Endodermal cell (in vitro differentiated cells): ENCODE measurements at places on chromosomes 13 and 19. TPM values are rescaled to one million over a fixed set of nuclear protein-coding genes. Genes with fewer than 3 reads are reported as not detected.
A peak's percentile ranks its signal among the peaks of the same experiment; 100 is the strongest.

DNA sequence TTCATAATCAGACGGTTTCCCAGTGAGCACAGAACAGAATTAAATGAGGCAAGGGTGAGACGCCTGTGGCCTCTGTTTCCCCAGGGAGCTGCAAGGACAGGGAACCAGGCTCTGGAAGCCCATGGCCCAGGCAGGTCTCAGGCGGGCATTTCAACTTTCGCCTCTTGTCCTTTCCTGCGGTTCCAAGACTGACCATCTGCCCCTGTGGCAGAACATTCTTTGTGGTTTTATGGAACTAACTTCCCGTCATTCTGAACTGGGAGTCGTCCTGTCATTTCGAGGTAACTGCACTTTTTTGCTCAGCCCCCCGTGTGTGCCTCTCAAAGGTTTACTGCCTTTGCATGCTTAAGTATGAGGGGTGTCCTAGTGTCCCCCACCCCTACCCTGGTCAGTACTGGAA, 70.9 kb downstream of the KL start:
- no peak overlapping the region for H3K4me3 ChIP-seq
- no peak for DNase-seq
- no peaks in the 10 kb centered on the region for H3K4me1 ChIP-seq
- H3K36me3 ChIP-seq = no peaks in the 10 kb centered on the region
- H3K27ac ChIP-seq = no peak overlapping the region
- H3K27me3 ChIP-seq = no peaks in the 10 kb centered on the region

GRCh38 chr13:64278493-64278892, 2862.8 kb upstream of the PCDH20 start:
- no peaks in the 10 kb centered on the region for H3K36me3 ChIP-seq
- no peak overlapping the region for H3K4me3 ChIP-seq
- H3K27ac ChIP-seq = no peak overlapping the region
- no peak for DNase-seq
- H3K4me1 ChIP-seq = no peaks in the 10 kb centered on the region

- no peaks in the 10 kb centered on the region for H3K27me3 ChIP-seq
- H3K4me1 ChIP-seq = peaks cover 8% of the 10 kb centered on the region
- no peak overlapping the region for H3K4me3 ChIP-seq
Measured at GRCh38 chr13:20442375-20442774, 83.3 kb downstream of the CRYL1 start.

DNA sequence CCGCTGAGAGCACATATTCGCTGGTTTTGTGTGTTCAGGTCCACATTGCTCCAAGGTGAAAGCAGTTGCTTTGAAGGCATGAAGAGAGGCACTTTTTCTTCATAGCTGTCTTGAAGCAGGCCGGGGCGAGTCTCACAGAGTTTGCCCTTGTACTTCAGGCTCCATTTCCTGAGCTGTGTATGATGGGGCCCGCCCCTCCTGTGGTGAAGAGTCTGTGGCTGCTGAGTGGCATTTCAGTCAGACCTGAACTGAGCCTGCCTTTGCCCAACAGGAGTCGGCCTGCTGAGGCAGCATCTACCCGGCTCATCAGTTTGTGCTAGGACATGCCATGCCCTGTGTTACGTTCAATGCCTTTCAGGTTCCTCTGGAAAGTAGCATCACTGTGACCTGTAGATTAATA, 44.4 kb upstream of the C1QTNF9 start:
- H3K4me1 ChIP-seq = peaks cover 6% of the 10 kb centered on the region
- no peaks in the 10 kb centered on the region for H3K27me3 ChIP-seq
- no peak overlapping the region for H3K27ac ChIP-seq
- no peak for DNase-seq
- no peaks in the 10 kb centered on the region for H3K36me3 ChIP-seq
- no peak overlapping the region for H3K4me3 ChIP-seq

GRCh38 chr13:99691552-99691951, 190.3 kb downstream of the TM9SF2 start:
- no peak overlapping the region for H3K4me3 ChIP-seq
- H3K27me3 ChIP-seq = no peaks in the 10 kb centered on the region
- no peak for DNase-seq
- H3K4me1 ChIP-seq = peaks cover 27% of the 10 kb centered on the region
- H3K36me3 ChIP-seq = no peaks in the 10 kb centered on the region

DNA sequence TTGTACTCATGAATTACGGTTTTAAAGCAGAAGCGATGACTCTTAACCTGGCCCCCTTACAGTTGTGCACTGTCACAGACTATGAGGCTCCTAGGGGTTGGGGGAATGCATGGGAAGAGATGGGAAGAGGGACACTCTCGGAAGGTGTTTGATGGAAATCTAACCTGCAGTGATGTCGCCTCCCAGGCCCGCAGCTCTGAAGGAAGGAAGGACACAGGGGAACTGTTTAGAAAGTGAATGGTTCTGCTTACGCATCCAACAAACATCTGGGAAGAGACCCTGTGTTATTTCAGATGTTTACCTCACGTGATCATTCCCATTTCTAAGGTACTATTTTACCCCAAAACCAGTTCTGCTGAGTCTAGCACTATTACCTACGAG, 48.0 kb upstream of the SLC7A9 start:
- H3K4me3 ChIP-seq = no peak overlapping the region
- peaks cover 19% of the 10 kb centered on the region for H3K36me3 ChIP-seq
- no peak for DNase-seq
- H3K4me1 ChIP-seq = no peaks in the 10 kb centered on the region

- peaks cover 43% of the 10 kb centered on the region for H3K36me3 ChIP-seq
- H3K4me3 ChIP-seq = no peak overlapping the region
- H3K27me3 ChIP-seq = no peaks in the 10 kb centered on the region
Measured at GRCh38 chr13:111269508-111269907, 50.9 kb upstream of the TEX29 start.

DNA sequence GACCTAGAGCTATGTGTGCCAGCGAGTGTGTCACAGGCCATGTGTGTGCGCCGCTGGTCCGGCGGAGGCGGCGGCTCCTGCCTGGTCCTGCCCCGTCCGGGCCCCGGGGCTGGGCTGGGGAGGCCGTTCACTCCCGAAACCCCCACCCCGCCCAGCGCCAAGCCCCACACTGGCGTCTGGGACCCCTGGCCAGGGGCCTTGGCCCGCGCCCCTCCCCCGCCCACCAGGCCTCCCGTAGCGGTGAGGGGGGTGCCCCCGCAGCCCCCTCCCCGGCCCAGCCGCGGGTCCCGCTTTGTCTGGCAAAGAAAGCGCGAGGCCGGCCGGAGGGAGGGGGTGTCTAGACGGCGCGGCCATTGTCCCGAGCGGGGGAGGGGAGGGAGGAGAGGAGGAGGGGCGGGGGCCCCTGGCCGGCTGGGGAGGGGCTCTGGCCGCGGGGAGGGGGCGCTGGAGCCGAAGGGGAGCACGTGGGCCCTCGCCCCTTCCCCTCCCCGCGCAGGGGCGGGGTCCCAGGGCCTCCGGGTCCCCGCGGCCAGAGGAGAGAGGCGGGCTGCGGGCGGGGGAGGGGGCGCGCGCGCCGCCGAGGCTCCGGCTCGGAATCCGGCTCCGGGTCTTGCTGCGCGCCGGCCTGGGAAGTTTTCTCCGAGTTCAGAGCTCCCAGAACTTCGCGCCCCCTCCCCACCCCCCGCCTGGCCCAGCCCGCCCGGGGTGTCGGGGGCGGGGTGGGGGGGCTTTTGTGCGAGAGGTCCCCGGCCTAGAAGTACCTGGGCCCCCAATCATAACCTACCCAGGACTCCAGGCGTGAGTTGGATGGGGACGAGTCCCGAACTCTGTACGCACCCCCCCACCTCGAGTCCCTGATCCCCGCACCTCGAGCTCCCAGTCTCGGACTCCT, 888 bp downstream of the NOTCH3 start:
- H3K4me1 ChIP-seq = no peaks in the 10 kb centered on the region
- peak overlapping the region; percentile 88 for H3K4me3 ChIP-seq
- peaks cover 24% of the 10 kb centered on the region for H3K36me3 ChIP-seq
- peak; percentile 91 for DNase-seq

DNA sequence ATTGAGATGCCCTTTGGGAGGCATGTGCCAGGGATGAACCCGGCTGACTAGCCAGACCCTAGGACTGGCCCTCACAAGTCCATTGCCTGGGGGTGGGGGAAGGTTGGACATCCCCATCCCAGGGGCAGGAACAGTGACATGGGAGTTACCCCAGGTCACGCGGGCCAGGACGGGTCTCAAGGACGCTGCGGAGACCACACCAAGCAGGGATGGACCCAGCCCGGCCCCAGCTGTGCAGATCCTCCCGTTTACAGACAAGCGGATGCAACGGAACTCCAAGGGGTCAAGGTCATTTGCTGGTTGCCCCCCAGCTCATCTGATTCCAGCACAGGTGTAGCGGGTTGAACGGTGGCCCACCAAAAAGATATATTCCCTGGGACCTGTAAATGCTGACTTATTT, 20.0 kb downstream of the F2RL3 start:
- H3K27ac ChIP-seq = no peak overlapping the region
- no peaks in the 10 kb centered on the region for H3K4me1 ChIP-seq
- no peaks in the 10 kb centered on the region for H3K36me3 ChIP-seq
- H3K4me3 ChIP-seq = no peak overlapping the region
- no peaks in the 10 kb centered on the region for H3K27me3 ChIP-seq
- DNase-seq = no peak

- H3K27me3 ChIP-seq = no peaks in the 10 kb centered on the region
- peak; percentile 85 for DNase-seq
- H3K4me3 ChIP-seq = peak overlapping the region; percentile 88
- H3K4me1 ChIP-seq = peaks cover 4% of the 10 kb centered on the region
- peaks cover 1% of the 10 kb centered on the region for H3K36me3 ChIP-seq
Measured at GRCh38 chr13:98143157-98143553, 261 bp downstream of the FARP1 start.

DNA sequence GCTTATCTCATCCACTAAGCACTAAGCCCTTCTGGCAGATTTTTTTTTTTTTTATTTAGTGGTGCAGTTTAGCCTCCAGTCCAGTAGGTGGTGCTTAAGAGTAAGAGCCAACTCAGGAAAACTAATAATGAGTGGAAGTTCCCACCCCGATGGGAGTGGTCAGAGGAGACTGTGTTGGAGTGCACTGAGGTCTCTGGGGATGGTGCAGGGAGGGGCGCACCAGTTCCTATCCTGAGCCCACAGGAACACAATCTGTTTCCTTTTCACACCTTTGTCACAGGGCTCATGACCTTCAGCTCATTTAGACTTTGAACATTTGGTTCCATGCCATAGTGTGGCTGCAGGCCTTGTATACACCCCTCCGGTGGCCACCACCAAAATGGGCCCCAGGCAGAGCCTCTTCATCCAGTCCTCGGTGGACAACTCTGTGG, 367.4 kb downstream of the SPRY2 start:
- H3K4me3 ChIP-seq = peak overlapping the region; percentile 27
- no peak overlapping the region for H3K27ac ChIP-seq
- H3K36me3 ChIP-seq = no peaks in the 10 kb centered on the region
- no peaks in the 10 kb centered on the region for H3K27me3 ChIP-seq

The SELENOV gene
- total RNA-seq = 5.9 to 15.3 TPM (median 14.6 TPM) in 3 replicates

The C19orf18 gene
- 0.51 to 0.72 TPM in 2 of 3 replicates, not detected in the other for total RNA-seq

The CBARP gene
- 20.1 and 21.5 TPM in 2 replicates for total RNA-seq

The ZNRF4 gene
- total RNA-seq = not detected in 2 replicates
